Nephron progenitor cell (in vitro differentiated cells): ENCODE measurements at places on chromosomes 2 and 18.

- DNase-seq = peak; percentile 77
These were observed 633 bp upstream of the RNF152 start for GRCh38 chr18:61893309-61893970.

- no peak for DNase-seq
These were observed 67.2 kb upstream of the HDAC4 start for GRCh38 chr2:239467956-239468490.

DNA sequence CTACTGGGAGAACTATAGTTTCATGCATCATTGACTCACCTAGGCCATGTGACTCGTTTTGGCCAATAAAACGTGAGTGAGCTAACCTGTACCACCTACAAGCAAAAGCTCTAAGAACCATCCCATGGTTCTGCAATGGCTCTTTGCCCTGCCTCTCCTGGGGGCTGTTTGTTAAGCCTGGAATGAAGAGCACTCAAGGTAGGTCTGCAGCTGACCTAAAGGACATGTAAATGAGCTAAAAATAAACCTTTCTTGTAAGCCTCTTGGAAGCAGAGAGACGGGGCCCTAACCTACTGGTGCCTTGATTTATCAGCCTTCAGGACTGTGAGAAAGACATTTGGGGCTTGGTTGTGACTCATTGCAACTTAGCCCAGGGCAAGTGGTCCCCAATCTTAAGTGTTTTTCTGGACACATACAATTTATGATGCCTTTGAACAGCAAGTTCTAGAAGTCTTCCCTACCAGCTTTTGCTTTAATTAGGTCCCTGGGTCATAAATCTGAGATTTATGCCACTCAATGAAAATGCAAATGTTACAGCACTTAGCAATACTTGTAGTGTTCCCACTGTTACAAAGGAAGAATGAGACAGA is 107.4 kb downstream of the OSBPL6 start:
- no peak for DNase-seq

DNA sequence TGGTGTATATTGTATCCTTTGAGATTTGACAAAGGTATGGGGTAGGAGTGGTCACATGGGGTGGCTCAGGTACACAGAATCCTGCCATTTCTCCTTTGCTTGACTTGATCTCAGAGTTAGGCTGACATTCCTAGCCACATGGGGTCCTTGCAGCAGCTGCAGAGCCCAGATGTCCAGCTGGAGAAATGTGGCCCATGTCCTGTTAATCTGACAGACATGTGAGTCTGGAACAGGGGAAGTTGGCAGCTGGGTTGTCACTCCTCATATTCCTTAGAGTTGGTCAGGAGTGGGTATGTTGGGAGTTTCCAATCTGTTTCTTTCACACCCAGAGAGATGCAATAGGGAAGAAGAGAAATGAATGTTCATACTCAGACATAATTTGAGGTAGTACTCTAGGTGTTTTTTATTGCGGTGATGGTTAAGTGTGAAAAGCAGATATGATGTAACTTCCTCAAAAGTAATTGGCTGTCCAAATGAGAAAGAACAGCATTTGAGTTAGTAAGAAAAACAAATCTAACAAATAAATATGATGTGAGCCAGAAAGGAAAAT is 402.6 kb upstream of the MEIS1 start:
- DNase-seq = no peak

DNA sequence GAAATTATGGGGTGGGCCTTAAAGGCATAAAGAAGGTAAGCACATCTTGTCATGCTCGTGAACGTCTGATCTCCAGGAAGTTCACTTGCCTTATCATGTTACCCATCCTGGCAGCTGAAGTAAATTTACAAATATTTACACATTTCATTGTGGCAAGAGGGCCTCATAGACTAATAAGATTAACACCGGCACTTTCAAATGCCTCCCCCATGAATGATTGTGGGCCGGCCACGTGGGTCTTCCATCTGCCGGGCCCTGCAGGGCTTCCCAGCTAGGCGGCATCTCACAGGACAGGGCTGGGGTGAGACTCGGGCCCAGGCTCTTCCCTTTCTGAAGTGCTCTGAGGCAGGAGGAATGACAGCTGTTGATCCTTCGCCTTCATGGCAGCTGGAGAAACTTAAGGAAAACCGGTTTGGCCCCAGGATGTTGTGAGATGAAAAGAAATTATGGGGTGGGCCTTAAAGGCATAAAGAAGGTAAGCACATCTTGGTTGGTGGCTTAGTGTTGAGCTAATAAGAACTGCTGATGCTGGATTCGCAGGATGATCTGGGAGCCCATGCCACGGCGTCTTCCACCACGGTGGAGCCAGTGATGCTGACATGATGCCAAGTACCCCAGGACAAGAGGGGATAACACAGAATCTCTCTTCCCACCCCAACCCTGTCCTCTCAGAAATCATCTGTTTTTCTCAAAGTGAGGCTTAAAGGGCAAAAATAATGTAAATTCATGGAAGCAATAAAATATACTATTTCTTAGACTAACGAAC is 176.3 kb downstream of the SEPTIN10 start:
- no peak for DNase-seq

- peak; percentile 62 for DNase-seq
These were observed 3.6 kb upstream of the CAPG start for GRCh38 chr2:85413592-85414420.

GRCh38 chr2:202643012-202643858 is 8.5 kb downstream of the FAM117B start:
- DNase-seq = no peak

DNA sequence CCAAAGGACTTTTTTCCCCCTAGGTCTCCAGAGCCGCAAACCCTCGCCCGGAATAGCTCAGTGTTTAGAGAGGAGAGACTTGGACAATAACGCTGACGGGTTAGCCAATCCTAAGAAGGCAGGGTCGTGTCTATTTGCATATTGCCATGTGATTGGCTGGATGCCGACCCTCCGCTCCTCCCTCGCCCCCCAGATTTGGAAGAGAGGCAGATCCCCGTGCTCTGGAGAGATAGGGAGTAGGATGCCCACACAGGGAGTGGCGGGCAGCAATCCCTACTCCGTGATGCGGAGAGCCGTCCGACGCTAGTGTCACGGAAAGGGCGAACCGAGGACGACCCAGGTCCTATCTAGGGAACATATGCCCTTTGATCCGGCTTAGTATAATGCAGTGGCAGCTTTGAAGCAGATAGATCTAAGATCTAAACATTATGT is 1.4 kb downstream of the WNT6 start:
- DNase-seq = peak; percentile 84
